ENCODE measurements at places on chromosomes 12 and 14. TPM values are rescaled to one million over a fixed set of nuclear protein-coding genes. Genes with fewer than 3 reads are reported as not detected.

The REP15 gene
- 0.82 TPM for total RNA-seq

The MRPS35 gene
- total RNA-seq = 44.7 TPM

The ERBB3 gene
- total RNA-seq = 4.2 TPM

The IFNG-AS1 gene
- total RNA-seq = not detected

The TROAP gene
- 1.6 TPM for total RNA-seq

The PROX2 gene
- not detected for total RNA-seq

The CCDC175 gene
- total RNA-seq = not detected

The TAS2R43 gene
- total RNA-seq = not detected

The KCNH5 gene
- not detected for total RNA-seq

The TPPP2 gene
- not detected for total RNA-seq
